OCI-LY7 (cell line): ENCODE measurements at places on chromosomes 13 and 19. TPM values are rescaled to one million over a fixed set of nuclear protein-coding genes. Genes with fewer than 3 reads are reported as not detected.

Gene FFAR3
- total RNA-seq: 0.19 and 0.31 TPM in 2 replicates

Gene CEACAM16
- not detected in 2 replicates for total RNA-seq

- no peak for DNase-seq
Measured at GRCh38 chr13:110503037-110503901, 58.3 kb downstream of the RAB20 start.

Gene CYP4F12
- total RNA-seq: not detected in 2 replicates

DNA sequence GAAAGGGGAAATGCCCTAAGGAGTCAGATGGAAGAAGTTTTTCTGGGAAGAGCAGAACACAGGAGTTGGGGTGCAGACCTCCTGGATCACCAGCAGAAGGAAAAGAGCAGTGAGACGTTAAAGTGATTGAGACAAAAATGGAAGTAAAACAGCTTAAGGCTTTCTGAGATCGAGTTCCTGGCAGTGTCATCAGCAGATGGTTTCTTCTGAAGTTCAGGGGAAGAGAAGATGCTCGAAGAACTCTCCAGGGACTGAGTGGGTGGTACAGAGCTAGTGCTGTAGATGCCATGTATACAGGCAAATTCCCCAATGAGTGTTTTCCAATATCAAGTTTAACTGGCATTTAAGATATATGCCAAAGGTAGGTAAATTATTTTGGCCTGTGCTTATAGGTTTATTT, 272.2 kb upstream of the KLF12 start:
- no peak for DNase-seq

Gene SIRT6
- 45.3 and 46.2 TPM in 2 replicates for total RNA-seq

DNA sequence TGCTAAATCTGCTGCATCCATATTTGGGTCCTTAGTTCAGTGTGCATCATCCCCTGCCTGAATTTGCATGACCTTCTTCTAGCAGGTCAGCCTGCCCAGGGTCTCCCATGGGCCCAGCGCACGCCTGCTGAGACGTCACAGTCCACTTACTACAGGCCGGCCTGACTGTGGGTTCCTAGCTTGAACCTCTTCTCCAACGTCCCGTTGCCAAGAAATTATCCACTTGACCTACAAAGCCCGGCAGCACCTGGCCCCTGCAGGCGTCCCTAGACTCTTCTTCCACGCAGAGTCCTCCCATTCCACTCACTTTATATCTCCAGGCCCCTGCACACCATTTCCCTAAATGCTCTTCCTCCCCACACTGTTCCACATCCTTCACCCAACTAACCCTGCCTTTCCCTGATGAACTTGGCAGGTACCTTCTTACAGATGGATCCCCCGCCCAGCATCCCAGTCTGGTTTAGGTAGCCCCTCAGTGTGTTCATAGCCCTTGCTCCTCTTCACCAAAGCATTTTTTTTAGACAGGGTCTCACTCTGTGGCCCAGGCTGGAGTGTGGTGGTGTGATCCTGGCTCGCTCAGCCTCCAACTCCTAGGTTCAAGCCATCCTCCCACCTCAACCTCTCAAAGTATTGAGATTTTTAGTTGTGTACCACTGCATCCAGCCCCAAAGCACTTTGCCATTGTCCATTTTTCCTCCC, 155.0 kb upstream of the SOX1 start:
- DNase-seq: no peak

GRCh38 chr13:40662866-40663265, 3.6 kb downstream of the FOXO1 start:
- no peak for DNase-seq

Gene OR7A5
- total RNA-seq: not detected in 2 replicates

Gene ZNF850
- total RNA-seq: 8.4 and 9.5 TPM in 2 replicates

DNA sequence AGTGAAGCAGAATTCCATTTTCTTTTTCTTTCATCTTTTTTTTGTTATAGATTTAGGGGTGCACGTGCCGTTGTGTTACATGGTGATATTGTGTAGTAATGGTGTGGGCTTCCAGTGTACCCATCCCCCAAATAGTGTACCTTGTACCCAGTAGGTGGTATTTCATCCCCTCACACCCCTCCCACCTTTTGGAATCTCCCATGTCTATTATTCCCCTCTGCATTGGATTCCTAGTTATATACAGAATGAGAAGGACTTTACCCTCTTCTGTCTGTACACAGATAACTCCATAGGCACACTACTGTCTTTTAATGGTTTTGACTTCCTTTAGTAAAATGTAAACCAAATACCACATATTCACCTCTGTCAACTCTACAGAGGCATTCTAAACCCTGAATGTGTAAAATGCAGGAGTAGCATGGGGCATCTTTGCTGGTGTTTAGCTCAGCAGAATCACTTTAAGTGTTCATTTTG, 28.0 kb downstream of the FRY start:
- no peak for DNase-seq

GRCh38 chr13:20125129-20125782, 35.6 kb downstream of the GJA3 start:
- no peak for DNase-seq
